Smooth muscle cell of the coronary artery (primary cell): ENCODE measurements at places on chromosomes 7 and 10. TPM values are rescaled to one million over a fixed set of nuclear protein-coding genes. Genes with fewer than 3 reads are reported as not detected.

STN1 gene
- total RNA-seq, result 24.0 and 30.4 TPM in 2 replicates

NRAP gene
- under 0.01 TPM in 1 of 2 replicates, not detected in the other for total RNA-seq

FGL2 gene
- total RNA-seq, result 2.6 and 9.8 TPM in 2 replicates

SPAG6 gene
- total RNA-seq, result not detected in 2 replicates

FAM241B gene
- total RNA-seq, result 0.60 TPM in 1 of 2 replicates, not detected in the other

PKD2L1 gene
- not detected in 2 replicates for total RNA-seq

PRRT4 gene
- not detected in 2 replicates for total RNA-seq

TLL2 gene
- total RNA-seq, result 0.08 and 0.12 TPM in 2 replicates

CHST15 gene
- 6.8 and 13.0 TPM in 2 replicates for total RNA-seq

BCAP29 gene
- total RNA-seq, result 41.8 and 64.4 TPM in 2 replicates

TSPAN15 gene
- 1.4 and 3.9 TPM in 2 replicates for total RNA-seq

ALDH18A1 gene
- total RNA-seq, result 125 and 198 TPM in 2 replicates

LEP gene
- 0.94 TPM in 1 of 2 replicates, not detected in the other for total RNA-seq

OR6B1 gene
- total RNA-seq, result not detected in 2 replicates

RBM20 gene
- under 0.01 and 0.45 TPM in 2 replicates for total RNA-seq

GSAP gene
- total RNA-seq, result 1.4 and 3.2 TPM in 2 replicates

GPR146 gene
- total RNA-seq, result 1.3 and 6.8 TPM in 2 replicates

WAPL gene
- 40.1 and 52.3 TPM in 2 replicates for total RNA-seq

SEMA3E gene
- total RNA-seq, result 1.1 TPM in 1 of 2 replicates, not detected in the other

BHLHA15 gene
- total RNA-seq, result 0.38 TPM in 1 of 2 replicates, not detected in the other

SUN3 gene
- not detected in 2 replicates for total RNA-seq

CRTAC1 gene
- 0.08 and 0.12 TPM in 2 replicates for total RNA-seq

CALML5 gene
- not detected in 2 replicates for total RNA-seq

UTF1 gene
- total RNA-seq, result not detected in 2 replicates

GATA3 gene
- 0.08 TPM in 1 of 2 replicates, not detected in the other for total RNA-seq

STRIP2 gene
- total RNA-seq, result 1.5 and 7.8 TPM in 2 replicates

DENND2A gene
- total RNA-seq, result 0.75 and 21.8 TPM in 2 replicates

ASAH2 gene
- total RNA-seq, result 0.12 and 1.1 TPM in 2 replicates

LIPM gene
- total RNA-seq, result not detected in 2 replicates

SLC18A3 gene
- under 0.01 TPM in 1 of 2 replicates, not detected in the other for total RNA-seq

FOXI2 gene
- total RNA-seq, result not detected in 2 replicates

MMRN2 gene
- 2.5 and 17.8 TPM in 2 replicates for total RNA-seq

RADIL gene
- 0.38 TPM in 1 of 2 replicates, not detected in the other for total RNA-seq

PRKG1 gene
- total RNA-seq, result 24.8 and 76.2 TPM in 2 replicates

CYP3A5 gene
- not detected in 2 replicates for total RNA-seq

GRK5 gene
- 15.8 and 21.1 TPM in 2 replicates for total RNA-seq

PALD1 gene
- total RNA-seq, result 1.1 and 1.7 TPM in 2 replicates

NEUROD6 gene
- not detected in 2 replicates for total RNA-seq

MYOZ1 gene
- total RNA-seq, result 0.23 TPM in 1 of 2 replicates, not detected in the other
